Activated CD4-positive, alpha-beta T cell treated with anti-CD3 and anti-CD28 coated beads for 4 hours (primary cell): ENCODE measurements at places on chromosomes 3 and 15.

GRCh38 chr3:9079676-9080075 lies 116.4 kb upstream of the RAD18 start:
- DNase-seq: no peak

DNA sequence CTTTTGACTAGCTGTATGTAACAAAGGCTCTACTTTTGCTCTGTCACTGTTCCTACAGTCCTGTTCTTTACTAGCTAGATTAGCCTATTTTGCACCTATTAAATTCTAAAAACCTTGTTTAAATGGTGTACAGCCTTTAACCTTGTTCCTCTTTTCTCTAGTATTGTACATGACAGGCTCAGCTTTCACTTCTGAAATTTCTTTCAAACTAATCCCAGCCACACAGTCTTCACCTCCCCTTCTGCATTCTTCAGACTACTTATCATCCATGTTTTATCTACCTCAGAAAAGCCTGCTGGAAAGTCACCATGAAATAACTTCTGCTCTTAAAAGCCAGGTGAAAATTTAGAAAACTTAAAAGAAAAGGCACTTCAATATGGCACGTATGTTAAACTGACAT lies 122.4 kb downstream of the NECTIN3 start:
- DNase-seq: no peak

- no peak for DNase-seq
These were observed 79.5 kb downstream of the CD200R1L start for GRCh38 chr3:112767177-112767576.

DNA sequence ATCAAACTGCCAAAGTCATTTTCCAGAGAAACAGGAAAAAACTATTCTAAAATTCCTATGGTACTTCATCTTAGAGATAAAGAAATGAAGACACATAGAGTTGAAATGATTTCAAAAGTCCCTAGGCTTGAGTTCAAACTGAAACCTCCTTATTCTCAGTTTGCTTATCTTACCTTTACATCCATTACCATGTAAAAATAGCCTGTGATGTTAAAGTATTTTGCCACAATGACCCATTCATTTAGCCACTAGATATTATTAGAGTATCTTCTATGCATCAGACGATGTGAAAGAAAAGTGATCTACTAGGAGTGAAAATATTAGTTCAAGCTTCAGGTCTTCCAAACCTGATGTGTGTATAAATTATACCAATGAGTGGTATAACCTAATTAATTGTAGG lies 55.1 kb upstream of the TTC14 start:
- DNase-seq: no peak

- no peak for DNase-seq
These were observed 266.6 kb upstream of the ICE2 start for GRCh38 chr15:60745469-60746061.

- no peak for DNase-seq
These were observed 764.4 kb upstream of the NECTIN3 start for GRCh38 chr3:110307065-110307809.

- no peak for DNase-seq
These were observed 57.5 kb upstream of the ITGA11 start for GRCh38 chr15:68489421-68489820.

DNA sequence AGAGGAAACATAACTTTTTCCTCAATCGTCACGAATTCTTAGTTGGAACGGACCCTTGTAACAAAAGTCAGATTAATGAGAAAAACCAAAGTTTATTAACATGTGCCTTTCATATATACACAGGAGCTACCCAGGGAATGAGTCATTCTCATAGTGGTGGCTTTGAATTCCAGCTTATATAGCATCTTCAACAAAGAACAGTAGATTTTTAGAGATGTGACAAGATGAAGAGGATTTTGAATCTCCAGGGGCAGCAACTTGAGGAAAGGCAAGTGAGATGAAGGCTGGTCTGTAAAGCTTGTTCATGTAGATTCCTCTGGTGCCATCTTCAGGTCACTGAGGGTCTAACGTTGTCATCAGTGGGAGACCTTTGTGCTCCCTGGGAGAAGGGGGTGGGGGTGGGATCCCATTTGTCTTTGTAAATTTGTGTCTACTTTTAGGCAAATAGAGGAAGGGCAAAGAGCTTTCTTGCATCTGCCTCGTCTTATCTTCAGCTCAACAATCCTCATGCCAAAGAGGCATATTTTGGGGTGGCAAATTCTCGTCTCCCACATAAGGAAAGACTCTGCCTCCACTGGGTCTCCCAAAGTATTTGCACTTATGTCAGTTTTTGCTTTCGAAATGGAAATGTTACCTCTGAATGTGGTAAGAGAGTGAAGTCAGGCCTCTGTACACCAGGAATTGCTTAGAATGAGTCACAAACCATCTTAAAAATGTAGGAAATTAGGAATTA lies 29.5 kb downstream of the CLEC3B start:
- DNase-seq: no peak

DNA sequence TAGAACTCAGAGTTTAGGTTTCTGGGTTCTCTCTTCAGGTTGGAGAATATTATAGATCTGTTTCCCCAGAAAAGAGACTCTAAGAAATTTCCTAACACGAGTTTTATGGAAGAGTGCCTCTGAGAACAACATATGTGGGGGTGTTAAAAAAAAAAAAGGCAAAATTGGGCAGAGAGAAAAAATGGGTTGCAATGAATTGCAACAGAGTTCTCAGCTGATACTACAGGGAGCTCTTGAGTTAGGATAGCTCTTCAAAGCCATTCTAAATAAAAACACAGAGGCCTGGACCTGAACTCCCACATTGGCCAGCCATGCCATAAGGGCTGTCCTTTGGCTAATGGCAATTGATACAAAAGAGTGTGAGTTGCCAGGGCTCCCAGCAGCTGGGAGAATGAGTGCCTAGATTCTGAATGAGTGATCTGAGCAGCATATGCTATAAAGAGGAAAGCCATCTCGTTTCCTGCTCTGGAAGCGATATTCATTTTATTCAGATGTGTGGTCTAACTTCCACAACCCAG lies 20.1 kb upstream of the UBE2E2 start:
- DNase-seq: no peak

DNA sequence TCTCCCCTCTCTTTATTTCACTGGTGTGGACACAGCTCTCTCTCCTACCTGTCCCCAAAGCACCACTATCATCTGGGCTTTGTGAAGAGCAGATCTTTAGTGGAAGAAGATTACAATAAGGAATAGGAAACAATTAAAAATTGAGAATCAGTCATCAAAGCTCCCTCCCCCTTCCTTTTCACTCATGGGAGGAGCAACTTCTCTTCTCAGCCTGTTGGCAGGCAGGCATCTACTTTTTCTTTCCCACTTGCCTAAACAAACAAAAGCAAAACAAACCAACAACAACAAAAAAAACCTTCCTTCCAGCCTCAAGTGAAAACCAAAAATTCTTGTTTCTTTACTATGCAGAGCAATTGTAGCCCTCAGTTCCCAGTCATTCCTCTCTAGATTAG lies 125.5 kb upstream of the BHLHE40 start:
- DNase-seq: no peak

DNA sequence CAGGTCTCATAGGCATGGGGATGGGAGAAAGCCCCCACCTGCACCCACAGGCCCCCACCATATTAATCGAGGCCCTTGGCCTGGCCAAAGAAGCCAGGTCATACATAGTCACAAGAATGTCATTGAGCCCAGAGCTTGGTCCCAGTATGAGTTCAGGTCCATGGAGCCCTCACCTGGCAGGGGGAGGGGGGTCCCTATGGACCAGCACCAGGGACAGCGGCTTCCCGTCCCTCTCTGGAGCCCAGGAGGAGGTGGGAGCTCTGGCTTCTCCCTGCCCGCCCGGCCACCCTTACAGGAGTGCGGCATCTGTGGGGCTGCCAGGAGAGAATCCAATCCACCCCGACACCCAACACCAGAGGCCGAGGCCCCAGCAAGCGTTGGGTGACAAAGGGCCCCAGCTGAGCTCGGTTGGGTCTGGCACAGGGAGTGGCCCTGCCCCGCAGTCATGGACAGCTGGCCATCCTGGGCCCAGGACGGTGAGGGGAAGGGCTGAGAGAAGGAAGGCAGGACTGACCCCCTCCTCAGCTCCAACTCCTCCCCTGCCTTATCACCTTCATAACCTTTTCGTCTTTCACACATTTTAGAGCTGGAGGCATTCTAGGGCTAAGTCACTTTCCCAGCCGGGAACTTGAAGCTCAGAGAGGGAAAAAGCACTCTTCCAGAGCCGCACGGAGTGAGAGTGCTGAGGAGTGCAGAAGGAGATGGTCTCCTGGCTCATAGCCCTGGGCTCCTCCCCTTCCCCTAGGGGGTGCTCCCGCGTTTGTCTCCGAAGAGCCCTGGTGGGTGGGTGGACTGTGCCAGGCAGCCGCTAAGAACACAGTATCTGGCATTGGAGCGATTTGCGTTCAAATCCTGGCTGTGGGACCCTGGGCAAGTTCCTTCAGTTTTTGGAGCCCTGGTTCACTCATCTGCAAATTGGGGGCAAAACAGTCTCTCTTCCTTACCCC lies 54.6 kb downstream of the ATP2B2 start:
- DNase-seq: no peak

GRCh38 chr15:67549736-67550135 lies 7.2 kb downstream of the MAP2K5 start:
- no peak for DNase-seq

GRCh38 chr3:153319705-153320554 lies 157.9 kb downstream of the RAP2B start:
- no peak for DNase-seq

GRCh38 chr3:134707908-134708597 lies 57.2 kb upstream of the KY start:
- DNase-seq: no peak

DNA sequence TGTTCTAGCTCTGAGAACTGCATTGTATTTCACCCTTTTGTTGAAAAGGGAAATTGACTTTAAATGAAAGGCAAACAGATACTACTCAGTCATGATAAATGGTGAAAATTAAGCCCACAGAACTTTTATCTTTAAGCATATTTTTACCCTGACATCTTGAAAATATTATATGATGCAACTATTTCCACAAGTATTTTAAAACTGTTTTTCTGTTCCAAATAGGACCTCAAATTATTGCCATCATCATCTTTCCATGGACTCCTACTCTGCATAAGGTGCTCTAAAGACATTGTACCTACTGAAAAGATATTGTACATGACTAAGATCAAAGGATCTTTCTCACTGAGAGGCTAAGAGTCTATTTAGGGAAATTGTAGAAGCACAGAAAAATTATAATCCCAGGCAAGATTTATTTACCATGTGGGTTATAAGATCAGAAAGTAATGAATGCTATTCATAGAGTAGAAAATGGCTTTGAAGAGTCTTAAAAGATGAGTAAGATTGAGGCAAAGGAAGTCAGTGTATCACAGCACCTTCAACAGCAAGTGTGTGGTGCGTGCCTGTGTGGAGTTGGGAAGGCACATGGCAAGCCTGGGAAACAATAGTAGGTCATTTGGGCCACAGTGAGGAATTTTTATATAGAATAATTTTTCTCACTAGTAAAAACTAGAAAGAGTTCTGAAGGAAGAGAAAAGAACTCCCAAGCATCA lies 68.8 kb downstream of the VGLL3 start:
- no peak for DNase-seq

- no peak for DNase-seq
These were observed 450.1 kb upstream of the IL12A start for GRCh38 chr3:159538507-159538906.

DNA sequence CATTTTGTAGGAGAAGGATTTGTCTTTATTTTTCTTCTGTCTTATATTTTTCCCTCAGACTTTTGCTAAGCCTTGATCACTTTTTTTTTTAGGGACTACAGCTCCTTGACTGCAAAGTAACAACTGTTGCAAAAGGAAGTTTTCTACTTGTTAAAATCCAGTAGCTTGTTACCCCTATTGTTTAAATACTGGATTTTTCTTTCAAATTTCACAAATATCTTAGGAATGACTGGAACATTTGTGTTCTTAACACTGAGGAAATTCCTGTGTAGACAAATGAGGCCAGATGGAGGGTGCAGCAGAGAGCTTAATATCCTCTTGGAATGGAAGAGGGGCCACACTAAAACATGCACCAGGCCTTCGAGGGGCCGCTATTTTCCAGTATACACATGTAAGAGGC lies 3.2 kb upstream of the PGPEP1L start:
- no peak for DNase-seq

DNA sequence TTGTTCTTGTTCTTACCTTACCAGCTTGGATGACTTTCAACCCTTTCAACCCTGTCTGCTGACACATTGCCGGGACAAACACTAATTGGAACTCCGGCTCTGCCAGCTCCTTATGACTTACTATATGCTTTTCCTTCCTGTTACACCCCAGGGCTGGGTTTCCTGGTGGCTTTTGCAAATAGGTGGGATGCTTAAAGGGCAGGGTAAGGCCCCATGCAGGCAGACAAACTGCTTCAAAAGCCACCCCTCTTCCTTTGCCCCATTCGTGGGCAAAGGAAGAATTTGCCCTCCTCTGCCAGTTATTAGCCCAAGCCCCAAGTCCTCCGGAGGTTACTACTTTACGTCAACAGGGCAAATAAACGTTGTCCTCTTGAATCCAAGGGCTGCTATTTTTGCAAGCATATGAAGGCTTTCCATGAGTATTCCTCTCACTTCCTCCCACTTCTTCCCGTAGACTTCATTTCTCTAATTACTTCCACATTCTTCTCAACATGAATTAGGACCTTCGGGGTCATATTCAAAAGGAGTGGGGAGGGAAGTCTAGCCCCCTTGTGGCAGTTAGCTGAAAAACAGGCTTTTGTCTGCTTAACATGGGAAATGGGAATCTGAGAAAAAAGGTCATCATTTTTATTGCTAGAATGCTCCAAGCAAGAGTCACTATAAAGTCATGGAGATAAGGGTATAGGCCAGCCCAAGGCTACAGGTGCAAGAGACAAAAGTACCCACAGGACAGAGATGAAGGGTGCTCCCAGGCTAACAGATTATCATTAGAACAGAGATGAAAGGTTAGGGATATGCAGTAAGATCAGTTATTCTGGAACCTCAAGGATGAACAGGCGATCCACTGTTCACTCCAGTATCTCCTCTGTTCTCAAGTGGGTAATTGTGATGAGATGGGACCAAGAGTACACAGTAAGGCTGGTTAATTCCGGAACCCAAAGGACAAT lies 56.3 kb upstream of the FSTL1 start:
- DNase-seq: no peak

DNA sequence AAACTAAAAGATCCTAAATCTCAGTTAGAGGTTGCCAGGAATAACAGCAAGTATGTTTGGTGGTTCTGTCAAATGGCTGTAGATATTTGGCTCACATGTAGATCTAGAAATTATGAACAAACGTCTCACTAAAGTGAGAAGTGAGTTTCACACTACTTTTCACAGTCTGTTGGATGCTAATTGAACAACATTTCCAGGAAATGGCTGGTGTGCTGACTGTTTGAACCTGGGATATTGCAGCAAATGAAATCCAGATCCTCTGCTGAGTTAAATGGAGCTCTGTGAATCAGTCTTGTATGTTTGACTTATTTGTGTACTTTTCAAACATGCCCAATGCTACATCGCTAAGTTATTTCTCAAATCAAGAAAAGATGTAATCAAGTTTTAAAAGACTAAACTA lies 21.3 kb upstream of the RSL24D1 start:
- DNase-seq: no peak

GRCh38 chr15:70267879-70268278 lies 170.2 kb upstream of the TLE3 start:
- no peak for DNase-seq

- no peak for DNase-seq
These were observed 45.5 kb upstream of the SLC6A11 start for GRCh38 chr3:10770547-10770946.
